ENCODE measurements at places on chromosomes 4 and X. TPM values are rescaled to one million over a fixed set of nuclear protein-coding genes. Genes with fewer than 3 reads are reported as not detected.

LDOC1 gene
- 5.8 TPM for total RNA-seq

SULT1B1 gene
- total RNA-seq, result 4.5 TPM

DUX4 gene
- total RNA-seq, result not detected

PAGE2 gene
- not detected for total RNA-seq

F8A1 gene
- 50.6 TPM for total RNA-seq

RNF128 gene
- not detected for total RNA-seq

- DNase-seq, result no peak
These were observed 39.5 kb downstream of the ZNF518B start for GRCh38 chr4:10417740-10418139.

DNA sequence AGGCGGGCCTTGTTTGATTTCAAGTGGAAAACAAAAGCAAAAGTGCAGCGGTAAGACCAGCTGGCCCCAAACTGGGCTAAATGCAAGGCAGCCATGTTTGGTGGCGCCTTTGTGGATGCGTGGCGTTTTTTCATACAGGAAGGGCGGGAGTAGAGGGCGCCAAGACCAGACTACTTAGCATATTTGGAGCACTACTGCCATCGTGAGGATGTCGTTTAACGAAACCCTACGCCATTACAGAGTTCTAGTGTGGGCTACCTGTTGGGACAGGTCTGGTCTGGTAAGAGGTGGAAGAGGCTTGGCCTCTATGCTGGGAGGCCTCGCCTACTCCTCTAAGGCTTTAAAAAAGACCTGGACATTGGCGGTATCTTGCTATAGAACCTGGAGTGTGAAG lies 230.7 kb upstream of the STK26 start:
- peak; percentile 88 for DNase-seq

GRCh38 chr4:136863756-136864155 lies 668.5 kb downstream of the PCDH18 start:
- DNase-seq, result no peak

GRCh38 chrX:9942086-9942485 lies 25.1 kb upstream of the CLDN34 start:
- DNase-seq, result peak; percentile 75

GRCh38 chr4:113781439-113782040 lies 20.0 kb upstream of the CAMK2D start:
- DNase-seq, result no peak

DNA sequence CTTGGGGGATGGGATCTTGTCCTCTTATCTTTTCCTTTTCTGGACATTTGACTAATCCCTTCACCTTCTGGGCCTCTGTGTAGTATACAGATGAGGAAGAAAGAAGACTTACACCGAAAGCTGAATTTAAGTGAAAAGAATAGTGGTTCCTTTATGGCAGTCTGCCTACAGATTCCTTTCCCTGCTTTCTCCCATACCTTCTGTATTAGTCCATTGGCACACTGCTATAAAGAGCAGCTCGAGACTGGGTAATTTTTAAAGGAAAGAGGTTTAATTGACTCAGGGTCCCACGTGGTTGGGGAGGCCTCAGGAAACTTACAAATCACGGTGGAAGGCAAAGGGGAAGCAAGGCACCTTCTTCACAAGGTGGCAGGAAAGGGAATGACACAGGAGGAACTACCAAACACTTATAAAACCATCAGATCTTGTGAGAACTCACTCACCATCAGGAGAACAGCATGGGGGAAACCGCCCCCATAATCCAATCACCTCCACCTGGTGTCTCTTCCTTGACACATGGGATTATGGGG lies 34.0 kb upstream of the CD38 start:
- no peak for DNase-seq
